T-helper 2 cell treated with Interferon-gamma antibody and Interleukin-4, amounts not matched to agents 5 μg/mL and 100 μg/mL, for 36 hours (primary cell): ENCODE measurements at places on chromosomes 2 and 18.

DNA sequence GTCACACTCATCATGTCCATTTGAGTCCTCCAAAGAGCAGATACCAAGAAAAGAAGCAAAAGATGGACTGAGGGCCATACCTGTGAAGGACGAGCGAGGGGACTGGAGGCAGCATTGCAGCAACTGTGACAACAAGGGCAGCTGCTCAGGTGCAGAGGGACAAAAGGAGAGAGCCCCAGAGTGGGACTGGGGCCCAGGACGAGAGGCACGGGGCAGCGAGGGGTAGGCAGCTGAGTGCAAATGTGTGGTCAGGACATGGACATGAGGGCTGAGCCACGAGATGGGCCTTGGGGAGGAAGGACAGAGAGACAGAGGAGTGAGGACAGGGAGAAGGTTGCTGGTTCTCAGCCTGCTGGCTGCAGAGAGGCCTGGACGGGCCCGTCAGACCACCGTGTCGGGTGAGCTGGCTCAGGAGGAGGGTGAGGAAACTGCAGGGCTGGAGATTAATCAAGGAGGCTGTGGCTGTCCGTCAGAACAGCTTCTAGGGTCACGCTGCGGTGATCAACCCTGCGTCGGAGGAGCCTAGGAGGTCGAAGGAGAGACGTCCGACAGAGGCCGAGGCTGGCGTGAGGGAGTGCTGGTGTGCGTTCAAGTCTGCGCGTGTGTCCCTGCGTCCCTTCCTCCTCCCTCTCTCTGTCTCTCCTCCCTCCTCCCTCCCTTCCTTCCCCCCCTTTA is 206.8 kb upstream of the HDAC4 start:
- no peak for DNase-seq

DNA sequence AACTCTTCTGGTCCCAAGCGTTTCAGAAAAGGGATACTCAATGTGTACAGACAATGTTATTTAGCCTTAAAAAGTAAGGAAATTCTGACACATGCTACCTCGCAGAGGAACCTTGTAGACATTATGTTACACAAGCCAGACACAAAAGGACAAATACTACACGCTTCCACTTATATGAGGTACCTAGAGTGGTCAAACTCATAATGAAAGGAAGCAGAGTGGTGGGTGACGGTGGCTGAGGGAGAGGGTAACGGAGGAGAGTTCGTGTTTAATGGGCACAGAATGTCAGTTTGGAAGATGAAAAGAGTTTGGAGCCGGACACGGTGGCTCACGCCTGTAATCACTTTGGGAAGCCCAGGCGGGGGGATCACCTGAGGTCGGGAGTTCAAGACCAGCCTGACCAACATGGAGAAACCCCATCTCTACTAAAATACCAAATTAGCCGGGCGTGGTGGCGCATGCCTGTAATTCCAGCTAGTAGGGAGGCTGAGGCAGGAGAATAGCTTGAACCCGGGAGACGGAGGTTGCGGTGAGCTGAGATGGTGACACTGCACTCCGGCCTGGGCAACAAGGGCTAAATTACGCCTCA is 1.4 kb downstream of the MCM6 start:
- no peak for DNase-seq

GRCh38 chr2:28564346-28564745 is 68.5 kb downstream of the PLB1 start:
- no peak for DNase-seq

DNA sequence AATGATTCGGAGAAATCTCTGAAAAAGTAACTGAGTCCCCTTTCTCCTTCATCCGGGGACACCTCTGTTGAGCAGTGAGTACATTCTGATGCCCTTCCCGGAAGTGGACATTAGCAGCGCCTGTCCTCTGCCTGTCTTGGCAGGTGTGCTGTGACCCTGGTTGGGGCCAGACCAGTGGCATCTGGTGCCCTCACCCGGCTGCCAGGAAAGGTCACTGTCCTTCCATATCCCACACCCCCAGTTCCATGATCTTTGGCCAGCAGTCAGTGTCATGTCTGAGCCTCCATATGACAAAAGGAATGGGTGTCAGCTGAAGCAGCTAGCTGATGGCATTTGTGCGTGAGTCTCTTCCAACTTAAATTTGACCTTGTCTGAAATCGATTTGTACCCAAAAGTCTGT is 128.1 kb downstream of the NCK2 start:
- no peak for DNase-seq

GRCh38 chr2:225074366-225074765 is 32.1 kb upstream of the DOCK10 start:
- no peak for DNase-seq

DNA sequence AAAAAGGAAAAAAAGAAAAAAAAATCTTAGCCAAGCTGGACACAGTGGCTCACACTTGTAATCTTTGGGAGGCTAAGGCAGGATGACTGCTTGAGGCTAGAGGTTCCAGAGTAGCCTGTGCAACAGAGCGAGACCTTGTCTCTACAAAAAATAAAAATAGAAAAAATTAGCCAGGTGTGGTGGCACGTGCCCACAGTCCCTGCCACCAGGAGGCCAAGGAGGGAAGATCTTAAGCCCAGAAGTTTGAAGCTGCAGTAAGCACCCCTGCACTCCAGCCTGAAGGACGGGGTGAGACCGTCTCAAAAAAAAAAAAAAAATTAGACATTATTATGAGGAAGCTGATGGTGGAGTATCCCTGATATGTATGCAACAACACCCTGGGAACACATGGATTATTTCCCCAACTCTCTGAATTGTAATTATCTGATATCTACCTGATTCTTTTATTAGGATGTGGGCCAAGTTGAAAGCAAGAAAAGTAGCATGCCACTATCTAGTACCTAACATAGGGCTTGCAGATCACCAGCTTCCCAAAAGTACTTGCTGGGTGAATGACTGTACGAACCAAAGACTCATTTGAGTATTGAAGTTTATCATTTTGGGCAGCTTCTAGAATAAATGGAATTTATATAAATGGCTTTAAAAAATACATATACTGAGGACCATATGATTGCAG is 140.9 kb downstream of the TCF4 start:
- no peak for DNase-seq

DNA sequence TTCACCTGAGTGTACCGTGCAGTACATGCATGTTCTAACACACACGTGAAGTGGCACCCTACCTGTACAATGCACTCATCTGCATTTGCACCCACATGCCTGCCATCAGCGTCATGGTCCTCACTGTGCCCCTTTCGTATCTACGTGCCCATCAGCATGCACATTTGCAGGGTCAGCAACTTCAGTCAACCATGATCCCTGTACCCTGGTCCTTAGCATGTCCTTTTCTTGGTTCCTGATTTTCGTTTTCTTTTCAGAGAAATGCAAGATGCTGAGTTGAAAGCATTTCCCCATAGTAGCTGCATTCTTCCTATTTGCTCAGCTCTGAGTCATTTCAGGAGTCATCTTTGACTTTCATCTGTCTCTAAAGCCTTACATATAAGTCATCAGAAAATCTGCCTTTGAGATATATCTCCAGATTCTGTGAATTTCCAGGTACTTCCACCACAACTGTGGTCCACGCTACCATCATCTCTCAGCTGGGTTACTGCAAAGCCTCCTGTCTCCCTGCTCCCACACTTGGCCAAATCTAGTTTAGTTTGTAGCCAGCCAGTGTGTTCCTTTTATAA is 14.7 kb upstream of the PUM2 start:
- peak; percentile 76 for DNase-seq

DNA sequence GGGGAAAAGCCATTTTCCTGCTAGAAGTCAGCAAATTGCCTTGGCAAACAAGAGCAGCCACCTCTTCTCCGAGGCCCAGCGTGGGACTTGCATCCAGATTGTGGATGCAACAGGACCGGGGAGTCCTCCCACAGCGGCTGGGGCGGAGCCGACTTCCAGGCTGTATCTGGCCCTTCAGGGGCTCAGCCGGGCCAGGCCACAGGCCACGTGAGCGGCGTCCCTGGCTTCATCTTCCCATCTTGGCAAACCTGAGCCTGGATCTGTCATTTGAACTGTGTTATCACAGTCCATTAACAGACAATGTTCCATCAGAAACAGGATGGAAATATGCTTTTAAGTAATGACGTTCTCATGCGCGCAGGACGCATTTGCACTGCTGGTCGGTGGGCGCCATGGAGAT is 483.5 kb upstream of the SALL3 start:
- DNase-seq, result no peak
